ENCODE measurements at places on chromosomes 2 and 18.

DNA sequence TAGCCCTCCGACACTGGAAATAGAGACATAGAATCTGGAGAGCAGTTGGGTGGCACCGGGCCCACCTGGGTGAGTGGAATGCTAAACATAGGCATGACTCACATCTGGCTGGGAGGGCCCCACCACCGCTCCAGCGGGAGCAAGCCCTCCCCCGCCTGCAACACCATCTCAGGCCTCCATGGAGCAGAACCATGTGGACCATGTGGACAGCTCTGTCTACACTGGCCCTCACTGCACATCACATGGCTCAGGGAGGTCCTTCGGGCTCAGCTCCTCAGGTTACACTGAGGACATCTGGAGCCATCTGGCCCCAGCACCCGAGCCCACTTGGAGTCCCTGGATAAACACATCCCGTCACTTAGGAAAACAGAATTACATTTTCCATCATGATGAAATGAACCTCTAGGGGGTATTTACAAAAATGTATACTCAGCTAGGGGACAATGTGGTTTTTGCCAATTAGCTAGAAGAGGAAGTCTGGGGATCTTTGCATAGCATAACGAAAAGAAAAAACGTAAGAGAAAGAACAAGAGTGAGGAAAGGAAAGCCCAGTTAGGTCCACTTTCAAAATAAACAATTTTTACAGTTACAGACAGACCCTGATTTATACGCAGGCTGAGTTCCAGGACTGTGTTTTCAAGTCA, 30.7 kb upstream of the MLPH start:
- no peak for DNase-seq

DNA sequence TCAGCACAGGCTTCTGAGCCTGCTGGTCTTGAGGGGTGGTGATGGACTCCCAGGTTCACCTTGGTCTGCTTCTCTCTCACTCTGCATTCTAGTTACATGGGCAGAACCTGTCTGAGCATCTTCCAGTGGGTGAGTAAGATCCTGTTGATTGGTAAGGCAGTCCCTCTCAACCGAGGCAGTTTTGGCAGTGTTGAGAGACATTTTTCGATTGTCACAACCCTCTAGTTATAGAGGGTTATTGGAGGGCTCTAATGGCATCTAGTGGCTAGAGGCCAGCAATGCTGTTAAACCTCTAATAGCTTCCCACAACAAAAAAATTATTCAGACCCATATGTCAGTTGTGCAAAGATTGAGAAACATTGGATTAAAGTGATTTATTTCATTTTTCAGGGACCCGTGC, 9.3 kb upstream of the MGAT5 start:
- no peak for DNase-seq

DNA sequence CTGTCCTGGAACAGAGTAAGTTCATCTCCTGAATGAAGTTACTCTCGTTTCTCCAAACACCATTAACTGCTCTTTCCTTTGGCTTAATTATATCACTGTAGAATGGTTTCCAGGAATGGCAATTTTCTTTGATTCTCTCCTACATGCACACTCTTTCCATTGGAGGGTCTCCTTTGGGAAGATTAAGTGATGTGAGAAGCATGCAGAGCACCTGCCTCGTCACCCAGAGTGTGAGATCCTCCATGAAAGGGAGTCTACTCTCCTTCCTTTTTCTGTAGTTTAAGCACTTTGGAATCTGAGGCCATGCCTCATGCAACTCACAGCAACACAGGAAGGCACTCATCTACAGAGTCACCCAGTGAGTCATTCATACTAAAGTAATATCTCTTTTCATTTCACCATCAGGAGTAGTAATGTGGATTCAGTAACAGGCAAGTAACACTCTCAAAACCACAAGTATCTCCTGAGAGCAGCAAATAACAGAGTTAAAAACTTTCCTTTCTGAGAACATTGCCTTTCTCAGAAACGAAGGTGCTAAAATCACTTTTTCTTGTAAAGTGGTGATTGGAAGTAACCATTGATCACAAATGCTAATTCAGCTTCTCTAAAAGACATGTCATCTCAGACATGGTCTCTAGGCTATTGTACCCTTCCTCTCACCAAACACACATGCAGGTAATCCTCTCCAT, 52.8 kb upstream of the IL1RL1 start:
- no peak for DNase-seq

- no peak for DNase-seq
Observed at GRCh38 chr2:72367530-72368225, 220.0 kb upstream of the CYP26B1 start.

DNA sequence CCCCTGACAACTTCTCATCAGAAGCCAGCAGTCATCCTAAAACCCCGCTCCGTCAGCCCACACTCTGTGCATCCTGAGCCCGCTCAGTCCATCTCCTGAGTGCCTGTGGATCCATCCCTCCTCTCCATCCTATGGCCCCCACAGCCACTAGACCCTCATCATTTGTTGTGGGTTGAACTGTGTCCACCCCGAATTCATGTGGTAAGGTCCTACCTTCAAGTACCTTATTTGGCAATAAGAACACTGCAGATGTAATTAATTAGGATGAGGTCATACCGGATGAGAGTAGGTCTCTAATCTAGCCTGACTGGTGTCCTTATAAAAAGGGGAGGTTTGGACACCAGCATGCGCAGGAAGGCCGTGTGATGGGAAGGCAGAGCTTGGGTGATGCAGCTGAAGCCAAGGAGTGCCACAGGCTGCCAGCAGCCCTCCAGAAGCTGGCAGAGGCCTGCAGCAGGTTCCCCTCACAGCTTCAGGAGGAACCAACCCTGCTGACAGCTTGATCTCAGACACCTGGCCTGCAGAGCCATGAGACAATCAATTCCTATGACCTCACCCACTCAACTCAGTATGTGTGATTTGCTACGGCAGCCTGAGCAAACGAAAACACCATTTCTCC, 192.4 kb downstream of the ZBTB7C start:
- DNase-seq = no peak

GRCh38 chr2:97868986-97869721, 126.6 kb downstream of the TMEM131 start:
- no peak for DNase-seq

DNA sequence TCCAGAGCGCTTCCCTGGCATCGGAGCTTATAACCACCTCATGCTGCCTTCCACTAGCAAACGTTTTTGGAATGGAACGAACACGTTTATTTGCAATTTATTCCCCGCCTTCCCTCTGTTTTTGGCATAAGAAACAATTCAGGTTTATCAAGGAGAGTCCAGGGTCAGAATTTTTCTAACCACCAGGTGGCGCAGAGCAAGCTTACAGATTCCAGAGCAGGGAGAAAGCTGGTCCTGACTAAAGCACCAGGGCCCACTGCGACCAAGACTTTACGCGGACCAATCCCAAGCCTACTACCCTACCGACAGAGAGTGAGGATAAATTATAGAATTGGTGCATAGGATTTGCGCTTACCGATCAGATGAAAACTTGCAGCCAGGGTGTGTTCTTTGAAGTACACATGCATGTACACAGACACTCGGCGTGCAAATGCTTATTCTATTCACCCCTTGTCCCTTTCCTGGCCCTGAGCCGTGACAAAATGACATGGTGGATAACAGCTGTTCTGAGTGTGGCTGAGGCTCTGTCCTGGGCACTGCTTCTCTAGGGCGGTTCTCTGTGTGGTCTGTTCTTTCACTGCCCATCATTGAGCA, 34.7 kb downstream of the NAPG start:
- DNase-seq = no peak

- DNase-seq = no peak
Observed at GRCh38 chr2:233091595-233092375, 31.6 kb downstream of the INPP5D start.

GRCh38 chr18:22163416-22164161, 5.8 kb upstream of the GATA6 start:
- DNase-seq = no peak

GRCh38 chr2:132652474-132652873, 17.5 kb downstream of the LYPD1 start:
- no peak for DNase-seq

- no peak for DNase-seq
Observed at GRCh38 chr2:179592167-179592936, 269.1 kb downstream of the ZNF385B start.

- no peak for DNase-seq
Observed at GRCh38 chr2:95316466-95317122, 19.4 kb downstream of the KCNIP3 start.

DNA sequence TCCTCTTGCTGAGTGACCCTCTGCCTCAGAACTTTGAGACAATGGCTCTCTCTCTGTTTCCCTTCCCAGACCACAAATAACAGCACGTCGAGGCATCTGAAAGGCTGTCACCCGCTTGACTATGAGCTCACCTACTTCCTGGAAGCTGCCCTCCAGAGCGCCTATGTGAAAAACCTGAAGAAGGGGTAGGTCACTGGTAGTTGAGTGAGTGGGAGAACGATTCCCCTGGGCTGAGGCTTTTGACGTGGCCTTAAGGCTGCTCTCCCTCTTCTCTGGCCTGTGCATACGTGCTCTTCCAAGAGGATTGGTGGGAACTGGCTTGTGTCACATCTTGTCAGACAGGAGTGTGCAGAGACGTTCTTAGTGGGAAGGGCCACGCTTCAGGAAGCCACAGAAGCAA, 63.1 kb upstream of the MCFD2 start:
- no peak for DNase-seq

GRCh38 chr2:234341306-234341985, 155.4 kb downstream of the ARL4C start:
- no peak for DNase-seq

DNA sequence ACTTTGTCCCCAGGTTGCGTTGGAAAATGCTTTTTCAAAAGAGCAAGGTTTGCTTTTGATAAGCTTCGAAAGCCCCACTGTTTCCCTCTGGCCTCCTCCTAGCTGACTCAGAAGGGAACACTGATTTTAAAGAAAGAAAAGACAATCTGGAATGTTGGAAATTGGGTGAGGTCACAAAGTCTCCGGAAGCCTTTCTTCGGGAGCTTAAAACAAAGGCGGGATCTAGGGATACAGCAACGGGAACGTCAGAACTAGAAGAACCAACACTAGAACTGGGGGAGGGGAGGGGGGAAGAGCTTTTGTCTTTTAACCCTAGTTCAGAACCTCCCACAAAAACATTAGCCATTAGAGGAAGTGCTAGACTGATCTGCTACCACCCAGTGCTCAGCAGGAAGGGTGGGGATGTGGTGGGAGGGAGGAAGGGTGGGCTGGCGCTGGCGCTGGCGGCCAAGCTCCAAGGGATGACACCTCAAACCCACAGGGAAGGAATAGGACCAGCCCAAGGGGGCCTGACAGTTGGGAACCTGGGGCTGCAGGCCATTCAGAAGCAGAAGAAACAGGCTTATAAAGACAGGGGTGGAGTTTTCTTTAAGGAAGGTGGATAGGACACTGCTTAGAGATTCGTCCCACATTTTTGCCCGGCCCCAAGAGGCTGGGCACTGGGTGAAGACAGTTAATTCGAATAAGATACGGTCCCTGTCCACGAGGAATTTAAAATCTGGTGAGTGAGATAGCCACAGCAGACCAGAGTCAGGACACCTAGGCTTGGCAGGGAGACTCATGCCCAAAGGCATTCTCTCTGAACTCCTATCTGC, 1.7 kb downstream of the TMSB10 start:
- peak; percentile 26 for DNase-seq

- DNase-seq = no peak
Observed at GRCh38 chr2:25374411-25374810, 32.7 kb upstream of the DNMT3A start.

GRCh38 chr2:65231892-65232477, 4.4 kb downstream of the ACTR2 start:
- no peak for DNase-seq

- DNase-seq = no peak
Observed at GRCh38 chr2:240646176-240646899, 21.1 kb downstream of the GPR35 start.

DNA sequence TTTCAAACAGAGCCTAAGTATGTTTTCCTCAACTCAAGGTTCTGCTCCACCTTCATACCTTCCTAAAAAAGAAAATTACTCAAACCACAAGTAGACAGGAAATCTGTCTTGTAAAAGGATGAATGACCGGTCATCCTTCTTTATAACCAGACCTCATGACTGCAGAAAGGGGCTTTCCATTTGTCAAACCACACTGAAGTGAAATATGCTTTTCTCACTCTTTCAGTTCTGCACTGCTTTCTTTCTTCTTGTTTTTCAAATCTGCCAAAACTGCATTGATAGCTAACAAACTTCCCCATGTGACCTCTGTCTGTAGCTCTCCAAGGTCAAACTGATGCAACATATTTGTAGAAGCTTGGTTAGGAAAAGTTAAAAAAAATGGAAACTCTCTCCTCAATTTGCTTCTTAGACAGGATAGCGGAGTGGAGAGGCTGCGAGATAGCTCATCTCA, 308.9 kb upstream of the CCDC68 start:
- no peak for DNase-seq

Data from activated T-helper 1 cell treated with Interleukin-2 at 50 U/mL for 16 hours (primary cell).